ENCODE measurements at places on chromosomes 2 and 18. TPM values are rescaled to one million over a fixed set of nuclear protein-coding genes. Genes with fewer than 3 reads are reported as not detected.
A peak's percentile ranks its signal among the peaks of the same experiment; 100 is the strongest.

The RBM43 gene
- 5.1 TPM for total RNA-seq

The BAZ2B gene
- 97.7 TPM for total RNA-seq

The STK16 gene
- total RNA-seq = 11.8 TPM

The TRAPPC12 gene
- 74.2 TPM for total RNA-seq

The VWC2L gene
- total RNA-seq = 0.27 TPM

The ANKRD53 gene
- 0.93 TPM for total RNA-seq

The ACOXL gene
- total RNA-seq = not detected

The ADD2 gene
- 2.8 TPM for total RNA-seq

The TMEM169 gene
- total RNA-seq = 3.1 TPM

The ABCA12 gene
- total RNA-seq = not detected

The CD226 gene
- 0.96 TPM for total RNA-seq

The AKAIN1 gene
- not detected for total RNA-seq

The MYCN gene
- 0.35 TPM for total RNA-seq

The ABCB11 gene
- not detected for total RNA-seq

GRCh38 chr2:109448946-109449788, 164.6 kb downstream of the SEPTIN10 start:
- ATAC-seq = no peak
- no peaks in the 10 kb centered on the region for H3K27me3 ChIP-seq
- H3K4me3 ChIP-seq = no peak overlapping the region
- H3K4me1 ChIP-seq = no peaks in the 10 kb centered on the region

GRCh38 chr2:154952346-154952980, 254.0 kb downstream of the KCNJ3 start:
- no peaks in the 10 kb centered on the region for H3K36me3 ChIP-seq
- H3K4me3 ChIP-seq = no peak overlapping the region
- no peak overlapping the region for H3K27ac ChIP-seq
- ATAC-seq = no peak

DNA sequence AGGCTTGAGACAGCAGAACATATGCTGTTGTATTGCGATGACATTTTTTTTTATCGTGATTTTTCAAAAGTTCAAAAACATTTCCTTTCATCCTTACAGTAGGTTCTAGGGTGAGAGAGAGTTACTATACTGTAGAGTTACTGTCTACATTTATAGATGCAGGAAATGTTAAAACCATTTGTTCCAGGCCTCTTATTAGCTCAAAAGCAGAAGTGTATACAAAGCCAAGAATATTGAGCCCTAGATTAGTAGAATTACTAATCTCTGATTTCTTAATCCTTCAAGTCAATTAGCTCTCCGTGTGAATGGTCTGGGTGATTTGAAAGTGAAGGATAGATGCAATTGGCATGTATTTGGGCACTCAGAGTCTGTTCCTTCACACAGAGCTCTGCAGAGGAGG, 73.1 kb downstream of the MAPRE2 start:
- peaks cover 30% of the 10 kb centered on the region for H3K4me1 ChIP-seq
- H3K27me3 ChIP-seq = no peaks in the 10 kb centered on the region
- no peaks in the 10 kb centered on the region for H3K36me3 ChIP-seq
- no peak overlapping the region for H3K4me3 ChIP-seq

- H3K27ac ChIP-seq = no peak overlapping the region
- H3K36me3 ChIP-seq = no peaks in the 10 kb centered on the region
- no peak overlapping the region for H3K4me3 ChIP-seq
- no peaks in the 10 kb centered on the region for H3K27me3 ChIP-seq
Measured at GRCh38 chr2:2742726-2743125, 411.7 kb upstream of the MYT1L start.

DNA sequence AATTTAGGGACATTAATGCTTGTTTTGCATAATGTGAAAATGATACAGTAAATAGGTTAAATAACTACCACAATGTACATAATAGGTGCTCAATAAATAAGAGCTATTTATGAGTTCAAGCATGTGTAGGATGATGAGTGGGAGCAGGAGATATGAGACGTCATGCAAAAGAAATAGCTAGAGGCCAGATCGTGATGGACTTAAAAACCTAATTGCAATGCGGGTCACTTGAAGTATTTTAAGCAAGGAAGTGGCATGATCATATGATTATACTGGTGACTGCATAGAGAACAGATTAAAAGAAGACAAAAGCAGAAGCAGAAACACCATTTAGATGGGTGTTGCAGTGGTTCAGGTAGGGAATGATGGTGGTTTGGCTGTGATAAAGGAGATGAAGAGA, 78.0 kb downstream of the HNMT start:
- no peak overlapping the region for H3K27ac ChIP-seq
- no peaks in the 10 kb centered on the region for H3K4me1 ChIP-seq
- no peak overlapping the region for H3K4me3 ChIP-seq

DNA sequence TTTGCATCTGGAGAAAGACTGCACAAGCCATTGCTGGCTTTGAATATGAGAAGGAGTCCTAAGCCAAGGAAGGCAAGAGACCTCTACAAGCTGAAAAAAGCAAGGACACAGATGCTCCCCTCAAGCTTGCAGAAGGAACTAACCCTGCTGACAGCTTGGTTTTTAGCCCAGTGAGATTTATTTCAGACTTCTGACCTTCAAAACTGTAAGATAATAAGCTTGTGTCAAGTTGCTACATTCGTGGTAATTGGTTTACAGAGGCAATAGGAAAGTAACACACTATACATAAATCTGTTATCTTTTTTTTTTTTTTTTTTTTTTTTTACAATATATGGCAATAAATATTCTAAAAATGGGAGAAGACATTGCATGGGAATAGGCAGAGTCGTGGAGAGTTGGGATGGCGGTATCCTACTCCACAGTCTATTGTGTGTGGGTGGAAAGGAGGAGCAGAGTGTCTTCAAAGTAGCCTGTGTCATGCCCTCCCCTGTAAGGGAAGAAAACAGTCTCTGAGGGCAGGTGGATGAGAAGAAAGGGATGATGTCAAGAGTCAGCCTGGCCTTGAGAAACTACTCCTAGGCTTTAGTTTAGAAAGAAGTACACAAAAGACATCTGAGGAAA, 196.9 kb downstream of the THSD7B start:
- H3K27ac ChIP-seq = no peak overlapping the region
- no peaks in the 10 kb centered on the region for H3K27me3 ChIP-seq
- ATAC-seq = no peak

DNA sequence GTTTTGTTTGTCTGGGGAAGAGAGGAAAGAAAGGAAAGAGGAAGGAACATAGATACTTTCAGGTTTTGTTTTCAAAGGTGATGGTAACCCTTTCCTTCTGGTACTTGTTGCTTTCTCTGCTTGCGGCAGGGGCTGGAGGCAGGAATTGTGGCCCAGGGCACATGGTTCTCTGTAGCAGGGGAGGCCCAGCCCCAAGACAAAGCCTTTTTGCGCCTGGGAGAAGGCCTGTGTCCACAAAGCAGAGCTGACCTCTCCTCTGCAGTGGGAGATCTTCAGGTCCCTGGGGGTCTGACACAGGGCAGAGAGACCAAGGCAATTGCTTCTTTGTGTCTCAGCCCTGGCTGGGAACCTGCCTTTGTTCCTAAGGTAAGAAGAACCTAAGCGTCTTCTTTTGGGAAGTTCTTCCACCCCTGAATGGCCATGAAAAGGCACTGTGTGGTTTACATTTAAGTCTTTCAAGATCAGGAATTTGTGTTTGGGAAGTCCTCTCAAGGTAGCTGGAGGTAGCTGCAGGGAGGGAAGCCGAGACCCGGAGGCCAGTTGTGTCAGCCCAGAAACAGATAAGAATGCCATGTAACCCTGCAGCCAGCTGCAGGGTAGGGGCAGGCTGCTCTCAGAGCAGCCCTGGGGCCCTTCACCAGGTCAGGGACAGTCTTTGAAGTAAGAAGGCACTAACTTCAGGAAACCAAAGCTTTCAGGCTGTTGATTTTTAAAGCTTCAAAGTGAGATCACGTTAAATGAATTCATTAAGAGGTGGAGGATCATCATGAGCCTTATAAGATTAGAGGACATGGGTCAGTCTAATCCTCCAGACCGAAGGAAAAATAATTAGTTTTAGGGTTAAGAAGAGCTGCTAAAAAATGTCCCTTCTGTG, 119.3 kb downstream of the STPG4 start:
- H3K27me3 ChIP-seq = no peaks in the 10 kb centered on the region
- peaks cover 74% of the 10 kb centered on the region for H3K4me1 ChIP-seq
- no peak for ATAC-seq
- peaks cover 16% of the 10 kb centered on the region for H3K36me3 ChIP-seq
- H3K4me3 ChIP-seq = no peak overlapping the region
- H3K27ac ChIP-seq = peak overlapping the region; percentile 95

- no peak overlapping the region for H3K4me3 ChIP-seq
- no peak for ATAC-seq
- H3K36me3 ChIP-seq = no peaks in the 10 kb centered on the region
- H3K4me1 ChIP-seq = no peaks in the 10 kb centered on the region
- no peak overlapping the region for H3K27ac ChIP-seq
Measured at GRCh38 chr2:190695739-190696138, 46.9 kb downstream of the NAB1 start.

DNA sequence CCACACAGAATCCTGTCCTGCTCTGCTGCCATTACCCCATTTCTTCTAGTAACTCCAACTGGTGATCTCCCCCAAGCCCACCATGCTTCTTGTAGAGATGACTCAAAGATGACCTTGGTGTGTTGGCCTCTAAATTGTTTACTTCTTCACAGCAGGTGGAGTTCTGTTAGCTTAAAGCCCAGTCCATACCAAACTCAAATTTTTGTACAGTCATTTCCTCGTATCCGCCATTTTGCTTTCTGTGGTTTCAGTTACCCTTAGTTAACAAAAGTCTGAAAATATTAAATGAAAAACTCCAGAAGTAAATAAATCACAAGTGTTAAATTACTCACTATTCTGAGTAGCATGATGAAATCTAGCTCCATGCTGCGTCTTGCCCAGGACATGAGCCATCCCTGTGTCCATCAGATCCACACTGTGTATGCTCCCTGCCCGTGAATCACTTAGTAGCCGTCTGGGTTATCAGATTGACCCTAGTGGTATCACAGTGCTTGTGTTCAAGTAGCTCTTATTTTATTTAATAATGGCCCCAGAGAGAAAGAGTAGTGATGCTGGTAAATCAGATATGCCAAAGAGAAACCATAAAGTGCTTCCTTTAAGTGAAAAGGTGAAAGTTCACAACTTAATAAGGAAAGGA, 133.3 kb upstream of the NOL4 start:
- no peak for ATAC-seq
- H3K27me3 ChIP-seq = no peaks in the 10 kb centered on the region
- H3K27ac ChIP-seq = no peak overlapping the region
- no peak overlapping the region for H3K4me3 ChIP-seq
- H3K36me3 ChIP-seq = no peaks in the 10 kb centered on the region

DNA sequence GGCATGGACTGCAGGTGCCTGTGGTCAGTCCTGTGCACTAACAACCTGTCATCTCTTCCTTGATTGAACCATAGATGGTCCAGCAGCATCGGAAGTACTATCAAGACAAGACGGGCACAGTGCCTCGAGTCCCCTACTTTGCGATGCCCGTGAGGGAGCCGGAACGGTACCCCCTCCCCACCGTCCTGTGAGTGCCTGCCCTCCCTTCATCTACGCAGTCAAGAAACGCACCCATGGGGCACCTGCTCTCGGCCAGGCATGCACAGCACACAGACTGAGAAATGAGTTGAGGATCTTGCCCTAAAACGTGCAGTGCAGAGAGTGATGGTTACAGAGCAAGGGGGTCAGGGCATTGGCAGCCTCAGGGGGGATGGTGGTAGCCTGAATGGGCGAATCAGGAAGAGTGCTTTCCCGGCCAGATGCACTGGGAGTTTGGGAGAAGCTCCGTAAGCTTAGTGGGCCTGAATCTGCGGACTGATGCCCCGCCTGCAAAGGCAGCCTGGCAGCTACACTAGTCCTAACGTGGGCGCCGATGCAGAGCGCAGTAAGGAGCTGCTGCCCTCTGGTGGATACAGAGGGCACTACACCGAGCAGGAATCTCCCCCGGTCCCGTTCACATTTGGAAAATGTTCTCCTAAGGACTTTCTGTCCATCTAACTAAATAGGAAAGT, 63.6 kb downstream of the CIB4 start:
- peaks cover 16% of the 10 kb centered on the region for H3K27me3 ChIP-seq
- H3K4me3 ChIP-seq = no peak overlapping the region
- peak; percentile 67 for ATAC-seq
- no peaks in the 10 kb centered on the region for H3K4me1 ChIP-seq
- H3K27ac ChIP-seq = no peak overlapping the region

DNA sequence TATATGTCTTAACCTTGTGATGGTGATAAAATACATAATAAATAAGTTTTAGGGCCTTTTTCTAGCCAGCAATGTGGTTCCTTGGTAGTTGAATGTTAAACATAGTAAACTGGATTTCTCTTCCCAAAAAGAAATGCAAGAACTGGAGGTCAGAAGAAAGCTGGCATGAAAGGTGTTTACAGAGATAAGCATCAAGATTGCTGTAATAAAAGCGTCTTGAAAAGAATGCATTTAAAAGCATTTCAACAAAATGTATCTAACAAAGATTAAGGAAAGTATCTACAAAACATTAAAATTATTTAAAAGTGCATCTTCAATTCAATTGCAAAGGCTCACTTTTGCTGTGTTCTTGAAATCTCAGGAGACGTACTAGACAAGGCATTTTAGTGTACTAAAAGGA, 419.0 kb downstream of the ERBB4 start:
- no peaks in the 10 kb centered on the region for H3K4me1 ChIP-seq
- H3K27me3 ChIP-seq = no peaks in the 10 kb centered on the region
- no peaks in the 10 kb centered on the region for H3K36me3 ChIP-seq
- ATAC-seq = no peak
- no peak overlapping the region for H3K27ac ChIP-seq

GRCh38 chr18:6881034-6881820, 151.7 kb downstream of the ARHGAP28 start:
- H3K27me3 ChIP-seq = no peaks in the 10 kb centered on the region
- peak; percentile 80 for ATAC-seq
- no peak overlapping the region for H3K27ac ChIP-seq
- H3K36me3 ChIP-seq = no peaks in the 10 kb centered on the region
- H3K4me1 ChIP-seq = no peaks in the 10 kb centered on the region

DNA sequence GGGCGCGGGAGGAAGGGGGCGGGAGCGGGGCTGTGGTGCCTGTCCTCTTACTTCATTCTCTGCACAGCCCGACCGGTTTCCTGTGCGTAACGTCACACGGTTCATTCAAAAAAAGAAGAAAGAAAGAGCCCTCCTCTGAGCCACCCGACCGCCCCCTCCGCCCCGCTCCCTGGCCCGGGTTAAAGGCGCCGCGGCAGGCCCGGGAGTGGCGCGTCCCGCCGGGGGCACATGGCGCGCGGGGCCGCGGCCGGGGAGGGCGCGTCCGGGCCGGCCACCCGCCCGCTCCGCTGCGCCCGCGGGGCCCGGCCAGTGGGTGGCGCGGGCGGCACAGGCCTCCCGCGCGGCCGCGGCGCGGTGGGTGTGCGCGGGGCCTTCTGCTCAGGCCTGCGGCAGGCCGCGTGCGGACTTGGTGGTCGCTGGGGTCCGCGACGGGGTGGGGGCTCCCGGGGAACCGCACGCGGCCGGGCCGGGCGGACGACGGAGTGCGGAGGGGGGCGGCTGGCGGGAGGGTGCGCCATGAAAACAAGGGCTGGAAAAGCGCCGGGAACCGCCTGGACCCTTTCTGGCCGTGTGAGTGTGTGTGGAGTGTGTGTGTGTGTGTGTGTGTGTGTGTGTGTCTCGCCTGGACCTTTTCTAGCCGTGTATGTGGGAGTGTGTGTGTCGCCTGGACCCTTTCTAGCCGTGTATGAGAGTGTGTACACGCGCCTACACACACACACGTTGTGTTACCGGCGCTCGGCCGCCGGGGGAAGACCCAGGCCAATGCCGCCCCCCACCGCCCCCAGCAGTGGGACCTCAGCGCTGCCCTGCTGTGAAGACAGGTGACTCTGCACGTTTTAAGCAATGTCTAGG, 780 bp upstream of the BCL2 start:
- H3K27me3 ChIP-seq = no peaks in the 10 kb centered on the region
- no peaks in the 10 kb centered on the region for H3K36me3 ChIP-seq
- ATAC-seq = peak; percentile 90
- peak overlapping the region; percentile 90 for H3K27ac ChIP-seq

GRCh38 chr2:219722276-219722879, 94.9 kb downstream of the SLC4A3 start:
- peaks cover 6% of the 10 kb centered on the region for H3K27me3 ChIP-seq
- ATAC-seq = no peak
- H3K36me3 ChIP-seq = no peaks in the 10 kb centered on the region
- no peak overlapping the region for H3K27ac ChIP-seq

Measured in gastroesophageal sphincter (tissue), 4 donors.